ENCODE measurements at places on chromosomes 5 and 9. TPM values are rescaled to one million over a fixed set of nuclear protein-coding genes. Genes with fewer than 3 reads are reported as not detected.

DNA sequence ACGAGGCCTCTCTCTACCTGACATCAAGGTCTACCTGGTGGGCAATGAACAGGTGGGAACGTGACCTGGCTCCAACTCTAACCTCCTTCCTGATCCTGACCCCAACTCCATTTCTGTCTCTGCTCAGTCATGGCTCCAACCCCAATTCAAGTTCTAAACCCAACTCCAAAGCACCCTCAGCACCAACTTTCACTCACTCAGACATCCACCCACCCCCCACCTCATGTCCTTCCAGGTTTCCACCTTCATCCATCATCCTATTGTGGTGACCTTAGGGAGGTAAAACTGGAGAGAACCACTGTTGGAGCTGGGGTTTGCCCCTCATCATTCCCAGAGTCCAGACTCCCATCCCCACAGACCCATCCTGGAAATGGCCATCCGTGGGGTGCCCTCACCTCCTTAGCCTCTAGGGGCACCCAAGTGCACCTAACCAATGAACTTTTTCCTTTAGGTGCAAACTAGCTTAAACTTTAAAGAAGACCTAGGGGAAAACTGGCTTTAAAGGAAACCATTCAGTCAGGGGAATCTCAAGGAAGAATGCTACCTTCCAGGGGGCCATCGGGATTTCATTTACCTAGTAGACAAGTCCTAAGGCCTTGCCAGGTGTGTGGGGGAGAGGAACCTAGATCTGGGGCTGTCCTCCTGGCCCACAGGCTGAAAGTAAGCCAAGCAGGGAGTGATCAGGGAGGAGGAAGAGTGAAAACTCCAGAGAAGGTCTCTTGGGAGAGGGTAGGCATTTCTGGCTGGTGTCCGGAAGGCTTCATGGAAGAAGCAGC is 11.3 kb downstream of the RGS14 start:
- no peak for DNase-seq

- DNase-seq, result no peak
Observed at GRCh38 chr9:135919318-135919890, 12.1 kb upstream of the CAMSAP1 start.

The TRAPPC13 gene
- 18.5 TPM for polyA plus RNA-seq

DNA sequence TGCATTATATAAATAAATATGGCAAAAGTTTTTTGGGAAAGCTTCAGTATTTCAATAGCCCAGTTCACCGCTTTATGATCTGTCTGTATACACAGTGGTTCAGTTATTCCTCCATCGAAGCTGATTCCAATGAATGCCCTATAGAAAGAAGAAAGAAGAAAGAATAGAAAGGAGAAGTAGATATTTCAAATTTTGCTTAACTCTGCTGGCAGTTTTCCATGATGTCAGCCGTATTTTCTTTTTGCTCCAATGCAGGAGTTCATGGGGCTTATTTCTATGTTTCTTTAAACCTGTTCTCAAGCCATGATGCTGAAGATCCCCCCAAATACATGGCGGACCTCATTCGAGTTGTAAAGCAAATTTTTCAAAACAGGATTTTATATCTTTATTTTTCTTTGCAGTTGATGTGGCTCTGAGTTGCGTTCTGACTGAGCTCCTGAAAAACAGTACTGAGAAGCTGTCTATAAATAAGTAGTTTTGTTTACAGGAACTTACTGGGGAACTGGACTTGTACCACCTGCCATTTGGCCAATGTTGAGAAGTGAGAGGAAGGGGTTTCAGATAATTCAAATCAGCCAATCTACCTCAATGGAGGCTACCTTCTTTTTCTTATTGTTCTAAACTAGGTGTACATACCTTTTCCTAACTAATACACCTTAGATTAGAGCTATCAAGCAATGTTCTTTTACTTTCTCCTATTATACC is 418.5 kb upstream of the MEF2C start:
- no peak for DNase-seq

GRCh38 chr5:1246711-1247431 is 21.7 kb downstream of the SLC6A18 start:
- DNase-seq, result peak; percentile 17

GRCh38 chr5:64690417-64691151 is at the start of gene SHISAL2B:
Gene SHISAL2B (plus strand): TSS chr5:64690503. CDS start chr5:64690624, 121 bp downstream.
- DNase-seq, result no peak

GRCh38 chr5:178340187-178340586 is 107.6 kb upstream of the PHYKPL start:
- DNase-seq, result no peak

Data from forelimb muscle (tissue), 1 donor.